ENCODE measurements at places on chromosomes 12 and 14.

- DNase-seq = peak; percentile 59
Observed at GRCh38 chr14:75279763-75280290, 1.2 kb downstream of the FOS start.

DNA sequence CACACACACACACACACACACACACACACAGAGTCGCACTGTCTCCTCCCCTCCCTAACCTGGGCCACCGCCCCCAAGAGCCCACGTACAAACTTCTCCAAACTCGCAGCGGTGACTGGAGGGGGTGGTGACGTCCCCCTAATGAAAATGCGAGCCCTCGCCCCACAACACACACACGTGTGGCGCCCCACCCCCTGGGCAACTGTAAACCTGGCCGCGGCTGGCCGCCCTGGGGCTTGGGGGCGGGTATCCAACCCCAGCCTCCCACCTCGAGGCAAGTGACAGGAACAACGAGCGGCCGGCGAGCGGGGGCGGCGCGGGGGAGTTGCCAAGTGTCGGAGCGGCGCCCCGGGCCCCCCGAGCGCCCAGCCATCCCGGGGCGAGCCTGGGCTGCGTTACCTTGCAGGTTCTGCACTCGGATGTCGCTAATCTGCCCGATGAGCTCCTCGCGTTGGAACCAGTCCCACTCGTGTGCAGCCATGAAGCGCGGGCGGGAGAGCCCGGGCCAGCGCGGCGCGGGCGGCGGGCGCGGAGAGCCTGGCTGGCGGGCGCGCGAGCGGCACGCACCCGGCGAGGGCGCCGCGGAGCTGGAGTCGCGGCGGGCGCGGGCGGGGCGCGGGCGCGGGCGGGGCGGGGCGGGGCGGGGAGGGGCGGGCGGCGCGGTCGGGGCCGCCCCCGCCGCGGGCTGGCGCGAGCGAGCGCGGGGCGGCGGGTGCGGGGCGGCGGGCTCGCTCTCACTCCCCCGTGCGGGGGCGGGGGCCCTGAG, at the start of gene CLMN:
TSS of gene CLMN (minus strand) at position 597 of the 766 bp plus-strand sequence. CDS start at position 481, 116 bp downstream.
- DNase-seq = peak; percentile 50

- no peak for DNase-seq
Observed at GRCh38 chr14:53430870-53431269, 277.7 kb upstream of the DDHD1 start.

DNA sequence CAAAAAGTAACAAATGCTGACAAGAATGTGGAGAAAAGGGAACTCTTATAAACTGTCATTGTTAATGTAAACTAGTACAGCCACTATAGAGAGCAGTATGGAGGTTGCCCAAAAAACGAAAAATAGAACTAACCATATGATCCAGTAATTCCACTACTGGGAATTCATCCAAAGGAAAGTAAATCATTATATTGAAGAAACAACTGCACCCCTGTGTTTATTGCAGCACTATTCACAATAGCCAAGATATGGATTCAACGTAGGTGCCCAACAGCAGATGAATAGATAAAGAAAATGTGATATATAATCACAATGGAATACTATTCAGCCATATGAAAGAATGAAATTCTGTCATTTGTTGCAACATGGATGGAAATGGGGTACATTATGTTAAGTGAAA, 188.0 kb upstream of the E2F7 start:
- DNase-seq = no peak

DNA sequence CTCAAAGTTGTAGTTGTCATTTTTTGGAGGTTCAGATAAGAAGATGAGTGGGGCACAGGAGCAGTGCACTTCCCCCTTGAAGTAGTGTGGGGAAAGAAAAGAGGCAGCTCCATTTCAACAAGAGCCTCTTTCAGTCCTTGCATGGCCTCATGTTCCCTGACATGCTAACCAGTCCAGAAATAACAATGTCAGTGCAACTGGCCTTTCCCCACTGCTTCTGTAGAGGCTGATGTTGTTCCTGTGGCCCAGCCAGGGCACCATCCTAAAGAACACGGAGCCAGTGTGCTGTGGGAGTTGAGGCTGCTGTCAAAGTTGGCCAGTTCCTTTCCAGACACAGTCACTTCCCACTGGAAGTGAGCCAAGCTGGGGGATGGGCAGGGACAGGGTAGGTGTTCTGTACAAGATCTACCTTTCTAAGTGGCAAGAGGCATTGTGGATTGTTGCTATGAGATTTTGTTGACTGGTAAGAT, 77.7 kb upstream of the SLC38A2 start:
- DNase-seq = peak; percentile 55

- DNase-seq = no peak
Observed at GRCh38 chr12:22535478-22535877, 8.9 kb downstream of the C2CD5 start.

DNA sequence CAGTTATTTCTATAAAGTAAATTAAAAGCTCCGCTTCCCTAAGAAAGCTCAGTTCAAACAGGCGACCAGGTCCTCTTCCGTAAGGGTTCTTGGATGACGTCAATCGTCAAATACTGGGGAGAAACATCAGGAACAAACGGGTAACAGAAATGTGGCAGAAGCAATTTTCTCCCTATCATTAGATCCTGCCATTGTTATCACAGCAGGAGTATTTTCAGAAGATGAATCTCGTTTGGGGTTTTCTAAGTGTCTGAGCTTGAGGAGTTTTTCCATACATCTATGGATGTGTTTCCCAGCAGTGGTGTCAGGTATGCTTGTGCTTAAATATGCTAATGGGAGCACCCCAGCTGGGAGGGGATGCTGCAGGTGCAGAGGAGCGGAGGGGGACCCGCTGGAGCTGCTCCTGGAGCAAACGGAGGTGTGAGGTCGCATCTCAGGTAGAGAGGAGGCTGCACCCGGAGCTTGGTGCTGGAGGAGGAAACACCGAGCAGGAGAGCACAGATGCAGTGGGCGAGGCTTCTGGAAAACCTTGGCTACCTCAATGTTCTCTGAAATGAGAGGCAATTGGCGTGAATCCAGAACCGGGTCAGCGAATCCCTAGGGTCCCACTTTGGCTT, 795.5 kb downstream of the AACS start:
- DNase-seq = no peak

DNA sequence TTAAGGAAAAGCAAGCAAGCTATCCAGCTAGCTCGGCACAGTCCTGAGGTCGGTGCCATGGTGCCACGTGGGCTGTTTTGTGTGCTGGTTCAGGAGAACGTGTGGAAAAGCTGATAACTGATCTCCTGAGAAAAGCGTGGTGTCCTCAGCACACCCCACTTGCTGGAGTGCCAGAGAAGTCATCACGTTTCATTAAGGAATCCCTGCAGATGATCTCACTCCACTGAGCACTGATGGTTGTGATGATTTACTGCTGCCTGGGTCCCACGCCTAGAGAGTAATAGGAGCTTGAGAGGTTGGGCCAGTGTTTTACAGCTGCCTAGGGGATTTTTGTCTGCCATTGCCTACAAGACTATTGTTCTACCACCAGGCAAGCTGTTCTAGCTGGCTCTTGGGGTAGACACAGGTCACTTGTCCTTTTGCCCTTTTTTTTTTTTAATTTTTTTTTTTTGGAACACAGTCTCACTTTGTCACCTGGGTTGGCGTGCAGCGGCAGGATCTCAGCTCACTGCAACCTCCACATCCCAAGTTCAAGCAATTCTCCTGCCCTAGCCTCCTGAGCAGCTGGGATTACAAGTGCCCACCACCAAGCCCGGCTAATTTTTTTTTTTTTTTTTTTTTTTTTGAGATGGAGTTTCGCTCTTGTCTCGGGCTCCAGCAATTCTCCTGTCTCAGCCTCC, 42.3 kb upstream of the EVL start:
- peak; percentile 63 for DNase-seq

DNA sequence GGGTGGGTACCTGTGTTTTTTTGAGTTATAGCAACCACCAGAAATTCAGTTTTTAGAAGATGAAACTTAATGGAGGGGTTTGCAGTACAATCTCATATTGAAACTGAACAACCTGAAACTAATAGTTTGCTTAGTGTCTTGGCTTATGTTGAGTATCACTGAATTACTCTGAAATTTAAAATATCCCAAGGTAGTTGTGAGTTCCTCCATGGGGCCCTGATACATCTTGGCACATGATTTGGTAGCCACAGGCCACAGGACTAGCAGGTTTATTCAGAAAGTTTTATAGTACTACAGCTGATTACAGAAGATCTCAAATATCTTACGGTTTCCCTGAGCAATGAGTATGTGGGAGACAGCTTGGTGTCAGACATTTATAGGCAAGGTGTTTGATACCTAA, 10.4 kb downstream of the PTGES3 start:
- DNase-seq = no peak

- no peak for DNase-seq
Observed at GRCh38 chr12:85058339-85058738, 22.2 kb downstream of the LRRIQ1 start.

DNA sequence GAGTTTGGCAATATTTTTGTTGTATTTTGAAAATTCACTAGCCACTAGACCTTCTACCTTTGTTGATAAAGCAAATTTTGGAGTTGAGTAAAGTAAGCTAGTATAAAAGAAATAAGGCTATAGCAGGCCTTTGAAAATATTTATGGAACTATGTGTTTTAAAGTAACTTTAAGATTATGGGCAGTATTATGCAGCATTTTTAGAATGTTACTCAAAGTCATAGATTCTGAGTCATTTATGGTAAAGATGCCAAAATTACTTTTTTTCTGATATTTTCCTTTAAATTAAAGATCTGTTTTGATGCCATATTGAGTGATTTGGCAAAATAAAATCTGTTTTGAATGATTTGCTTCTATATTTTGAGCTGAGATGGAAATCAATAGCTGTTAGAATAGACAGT, 57.2 kb downstream of the SYNE2 start:
- no peak for DNase-seq

DNA sequence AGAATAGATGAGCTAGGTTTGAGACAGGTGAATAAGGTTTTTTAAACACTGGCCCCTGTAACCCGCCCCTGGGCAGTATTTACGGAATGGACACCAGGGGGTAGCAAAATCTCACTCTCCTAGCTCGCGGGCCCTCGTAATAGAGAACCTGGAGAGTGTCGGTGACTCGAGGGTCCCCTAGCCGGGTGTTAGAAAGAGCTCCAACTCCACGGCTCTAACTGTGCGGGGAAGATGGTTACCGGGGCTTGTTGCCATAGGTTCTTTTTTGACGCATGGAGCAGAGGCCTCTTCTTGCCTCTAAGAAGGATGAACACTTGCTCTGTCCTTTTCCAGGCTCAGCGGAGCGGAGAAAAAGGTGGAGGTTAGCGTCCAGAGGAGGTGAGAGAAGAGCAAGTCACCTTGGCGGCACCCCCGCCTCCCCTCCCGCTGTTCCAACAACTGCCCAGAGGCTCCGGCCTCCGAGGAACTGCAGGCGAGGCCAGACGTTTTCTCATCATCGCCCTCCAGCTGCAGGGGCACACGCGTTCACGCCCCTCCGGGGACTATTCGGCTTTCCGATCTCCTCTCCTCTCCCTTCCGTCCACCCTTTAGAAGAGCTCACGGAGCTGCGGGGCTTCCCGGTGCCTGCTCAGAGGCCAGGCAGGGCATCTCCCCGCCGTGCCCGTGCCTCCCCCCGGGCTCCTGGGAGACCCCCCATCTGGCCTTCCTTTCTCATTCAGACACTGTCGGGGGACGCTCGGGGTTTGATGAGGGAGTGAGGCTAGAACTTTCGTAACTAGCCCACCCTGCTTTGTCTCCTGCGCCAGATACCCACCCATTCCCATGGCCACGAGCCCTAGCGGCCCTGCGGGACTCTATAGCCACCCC, 1.4 kb upstream of the ARHGEF40 start:
- DNase-seq = peak; percentile 73

GRCh38 chr14:94100847-94101246, 9.7 kb upstream of the IFI27 start:
- no peak for DNase-seq

GRCh38 chr14:67453575-67454300, 34.8 kb downstream of the TMEM229B start:
- no peak for DNase-seq

DNA sequence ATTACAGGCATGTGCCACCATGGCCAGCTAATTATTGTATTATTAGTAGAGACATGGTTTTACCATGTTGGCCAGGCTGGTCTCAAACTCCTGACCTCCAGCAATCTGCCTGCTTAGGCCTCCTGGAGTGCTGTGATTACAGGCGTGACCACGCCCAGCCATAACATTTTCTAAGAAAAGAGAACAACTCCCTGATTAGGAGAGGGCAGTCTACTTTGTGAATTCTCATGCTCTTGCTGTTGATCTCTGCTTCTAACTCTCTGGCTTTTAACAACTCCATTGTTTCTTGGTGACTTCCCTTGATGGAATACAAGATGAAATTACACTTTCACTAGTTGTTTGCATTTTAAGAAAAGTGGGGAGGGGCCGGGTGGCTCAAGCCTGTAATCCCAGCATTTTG, 33.6 kb downstream of the SSH1 start:
- DNase-seq = no peak

Measured in femur (tissue), 1 donor.